Activated CD8-positive, alpha-beta memory T cell treated with anti-CD3 and anti-CD28 coated beads, Interleukin-2, amount 10 ng/mL, durations not matched to agents 7 days and 5 days (primary cell): ENCODE measurements at places on chromosomes 6 and 20.
A peak's percentile ranks its signal among the peaks of the same experiment; 100 is the strongest.

GRCh38 chr20:47285189-47285588 is 71.3 kb downstream of the ZMYND8 start:
- DNase-seq = no peak

DNA sequence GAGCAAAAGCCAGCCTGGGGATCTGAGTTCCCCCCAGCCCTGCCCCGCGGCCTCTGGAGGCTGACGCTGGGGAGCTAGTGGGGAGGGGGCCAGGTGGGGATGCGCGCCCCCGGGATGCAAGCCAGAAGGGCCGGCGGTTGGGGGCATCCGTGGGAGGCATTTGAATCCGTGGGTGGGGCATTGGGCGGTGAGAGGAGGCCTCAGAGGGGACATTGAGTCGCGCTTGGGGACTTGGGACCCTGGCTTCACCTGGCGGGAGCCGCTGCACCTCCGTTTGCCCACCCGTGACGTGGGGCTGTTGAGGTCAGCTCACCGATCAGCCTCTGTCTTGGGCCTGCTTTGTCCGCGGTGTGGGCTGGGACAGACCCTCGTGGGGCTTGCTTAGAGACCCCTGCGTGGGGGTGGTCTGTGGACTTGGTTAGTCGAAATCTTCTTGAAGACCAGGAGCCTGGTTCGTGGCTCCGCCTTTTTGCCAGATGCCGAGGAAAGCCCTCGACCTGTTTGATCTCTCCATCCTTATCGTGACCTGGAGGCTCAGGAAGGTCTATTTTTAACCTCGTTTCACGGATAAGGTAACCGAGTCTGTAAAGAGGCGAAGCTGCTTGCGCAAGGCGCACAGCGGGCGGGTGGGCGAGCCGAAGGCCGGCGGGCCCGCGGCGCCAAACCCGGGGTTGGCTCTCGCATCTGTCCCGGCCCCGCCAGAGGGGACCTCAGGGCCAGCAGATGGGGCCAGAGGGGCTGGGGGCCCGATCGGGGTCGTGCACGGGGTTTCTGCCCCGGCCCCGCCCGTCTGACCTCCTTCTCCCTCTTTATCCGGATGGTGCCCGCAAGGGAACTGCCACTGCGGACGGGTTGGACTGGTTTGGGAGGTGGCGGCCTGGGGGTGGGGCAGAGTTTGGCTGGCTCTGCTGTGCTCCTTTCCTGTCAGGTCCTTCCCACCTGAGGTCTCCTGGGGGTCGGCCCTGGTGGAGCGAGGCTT is 8.3 kb downstream of the FAM110A start:
- DNase-seq = no peak

GRCh38 chr6:50791900-50792508 is 26.7 kb upstream of the TFAP2B start:
- no peak for DNase-seq

- DNase-seq = no peak
Measured at GRCh38 chr6:36340306-36340617, 3.6 kb upstream of the BNIP5 start.

DNA sequence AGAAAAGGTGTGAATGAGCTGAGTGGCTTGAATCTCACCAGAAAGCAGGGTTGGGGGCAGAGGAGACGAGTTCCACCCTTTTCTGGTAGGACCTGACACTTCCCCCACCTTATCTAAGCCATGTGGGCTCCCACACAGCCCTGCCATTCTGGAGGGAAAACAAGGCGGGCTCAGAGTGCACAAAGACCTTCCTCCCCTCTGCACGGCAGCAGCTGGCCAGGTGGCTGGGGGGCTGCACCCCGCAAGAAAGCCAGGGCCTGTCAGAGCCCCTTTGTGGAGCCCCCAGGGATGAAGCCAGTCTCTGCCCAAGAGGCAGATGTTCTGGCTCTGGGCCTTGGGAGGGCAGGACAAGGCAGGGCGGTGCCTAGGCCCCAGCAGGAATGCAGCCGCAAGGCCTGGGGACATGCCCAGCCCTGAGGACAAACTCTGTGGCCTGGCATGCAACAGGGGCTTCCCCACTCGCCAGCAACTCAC is 48.4 kb upstream of the DSN1 start:
- no peak for DNase-seq

DNA sequence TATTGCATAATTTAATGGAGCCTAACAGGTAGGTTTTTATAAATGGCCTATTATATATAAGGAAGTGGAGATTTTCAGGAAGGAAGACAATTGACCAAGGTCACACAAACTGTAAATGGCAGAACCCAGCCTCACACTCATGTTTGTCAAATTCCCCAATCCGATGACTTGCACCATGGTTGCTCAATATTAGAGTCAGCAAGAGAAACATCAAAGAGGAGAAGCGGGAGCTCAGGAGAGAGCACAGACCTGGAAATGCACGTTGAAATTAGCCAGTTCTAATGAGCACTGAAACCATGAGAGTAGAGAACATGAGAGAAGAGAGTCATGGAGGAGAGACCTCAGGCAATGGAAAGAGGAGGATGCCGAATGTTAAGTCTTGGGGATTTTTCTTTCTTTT is 13.5 kb upstream of the MLIP start:
- DNase-seq = no peak

DNA sequence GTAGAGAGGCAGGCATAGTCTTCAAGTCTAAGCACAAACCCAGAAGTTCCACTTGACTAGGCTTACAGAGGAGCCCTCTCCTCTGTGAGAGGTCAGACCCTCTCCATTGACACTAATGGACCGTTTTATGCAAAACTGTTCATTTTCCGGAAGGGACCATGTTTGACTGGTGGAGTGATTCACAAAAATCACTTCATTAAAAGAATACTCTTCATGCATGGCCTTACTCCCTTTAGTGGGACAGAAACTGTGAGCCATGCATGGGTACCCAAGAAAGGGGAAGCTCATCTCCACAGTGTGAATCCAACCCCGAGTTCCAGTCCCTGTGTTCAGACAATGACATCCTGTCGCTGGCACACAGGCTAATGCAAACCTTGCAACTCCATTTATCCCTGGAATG is 63.2 kb downstream of the OLIG3 start:
- no peak for DNase-seq

- DNase-seq = no peak
Measured at GRCh38 chr20:37396416-37397075, 50.6 kb downstream of the SRC start.

- no peak for DNase-seq
Measured at GRCh38 chr6:111812060-111813038, 60.9 kb downstream of the FYN start.

DNA sequence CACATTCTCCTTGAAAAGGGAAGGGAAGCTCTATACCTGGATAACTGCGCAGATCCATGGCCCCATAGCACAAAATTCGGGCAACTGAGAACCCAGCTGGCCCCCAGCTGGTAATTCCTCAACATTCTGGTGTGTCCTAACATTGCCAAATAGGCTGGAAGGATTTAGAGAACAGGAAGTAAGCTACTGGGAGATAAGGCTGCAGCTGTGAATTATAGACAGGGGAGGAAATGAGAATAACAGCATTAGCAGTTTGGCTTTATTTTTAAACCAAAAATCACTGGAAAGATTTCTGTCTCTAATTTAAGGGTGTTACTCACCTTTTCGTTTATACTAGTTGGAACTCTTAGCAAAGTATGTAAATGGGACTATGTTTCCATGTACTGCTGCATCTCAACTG is 97.2 kb downstream of the TULP4 start:
- no peak for DNase-seq

DNA sequence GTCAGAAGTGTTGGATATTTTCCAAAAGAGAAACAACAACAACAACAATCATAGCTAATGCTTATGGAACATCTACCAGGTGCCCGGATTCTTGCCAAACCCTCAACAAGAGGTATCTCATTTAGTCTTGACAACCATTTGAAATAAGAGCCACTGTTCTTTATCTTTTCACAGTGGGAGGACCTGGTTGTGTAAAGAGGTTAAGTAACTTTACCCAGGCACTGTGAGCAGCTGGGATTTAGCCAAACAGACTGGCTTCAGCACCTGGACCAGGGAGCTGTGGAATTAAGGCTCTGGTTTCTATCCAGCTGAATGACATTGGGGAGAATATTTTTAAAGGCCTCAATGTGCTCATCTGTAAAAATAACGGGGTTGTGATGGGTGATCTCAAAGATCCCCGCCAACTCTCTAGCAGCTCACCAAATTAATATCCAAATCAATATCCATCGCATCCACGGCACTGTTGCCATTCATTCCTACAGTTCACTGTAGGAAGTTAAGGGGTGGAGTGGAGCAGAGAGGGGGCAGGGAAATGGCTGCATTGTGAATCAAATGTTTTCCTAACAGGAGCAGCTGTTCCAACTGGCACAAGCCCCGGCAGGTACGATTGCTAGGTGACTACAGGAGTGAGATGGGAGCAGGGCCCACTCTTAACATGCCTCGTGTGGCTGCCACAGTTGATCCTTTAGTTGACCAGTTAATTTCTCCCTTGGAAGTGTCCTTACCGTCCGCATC is 61.8 kb downstream of the GCNT2 start:
- no peak for DNase-seq

DNA sequence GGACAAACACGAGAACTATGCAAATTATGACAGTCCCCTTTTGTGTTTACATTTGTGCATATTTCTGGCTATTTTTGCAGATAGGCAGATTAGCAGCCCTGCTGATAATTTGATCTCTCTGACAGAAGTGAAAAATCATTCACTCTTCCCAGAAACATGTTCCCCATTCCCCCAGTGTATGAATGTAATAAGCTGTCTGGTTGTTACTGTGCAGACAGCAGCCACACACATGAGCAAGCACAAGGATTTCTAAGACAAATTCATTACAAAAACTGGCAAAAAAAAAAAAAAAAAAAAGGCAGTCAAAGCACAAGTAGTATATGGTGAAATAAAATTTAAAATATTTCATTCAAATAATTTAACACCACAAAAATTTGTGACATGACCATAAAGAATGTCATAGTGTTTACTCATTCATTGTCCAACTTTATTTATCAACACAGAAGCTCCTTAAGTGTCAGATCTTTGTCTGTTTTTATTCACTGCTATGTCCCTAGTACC is 95.5 kb upstream of the VGLL2 start:
- no peak for DNase-seq

GRCh38 chr20:40493071-40493470 is 196.0 kb downstream of the MAFB start:
- DNase-seq = no peak

- peak; percentile 77 for DNase-seq
Measured at GRCh38 chr6:110875548-110876169, 1.1 kb downstream of the AMD1 start.

- DNase-seq = no peak
Measured at GRCh38 chr6:164477790-164478189, 831.6 kb downstream of the C6orf118 start.

DNA sequence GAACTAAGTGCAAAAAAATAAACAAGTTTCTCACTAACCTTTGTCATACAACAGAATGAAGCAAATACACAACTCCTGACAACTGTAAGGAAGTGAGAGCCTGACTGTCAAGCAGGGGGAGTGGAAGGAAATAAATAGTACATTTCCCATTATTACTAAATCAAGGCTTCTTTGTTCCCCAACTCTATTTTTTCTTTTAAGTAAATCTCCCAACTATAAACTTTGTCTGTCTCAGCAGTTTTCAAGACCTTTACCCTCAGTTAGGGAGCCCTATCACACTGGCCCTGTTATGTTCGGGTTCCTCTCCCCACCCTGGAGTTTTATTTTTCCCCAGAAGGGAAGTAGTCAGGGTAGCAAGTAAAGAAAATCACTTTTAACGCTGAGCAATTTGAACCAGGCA is 24.1 kb upstream of the IPCEF1 start:
- DNase-seq = no peak

- DNase-seq = no peak
Measured at GRCh38 chr6:21133901-21134300, 459.6 kb upstream of the SOX4 start.

DNA sequence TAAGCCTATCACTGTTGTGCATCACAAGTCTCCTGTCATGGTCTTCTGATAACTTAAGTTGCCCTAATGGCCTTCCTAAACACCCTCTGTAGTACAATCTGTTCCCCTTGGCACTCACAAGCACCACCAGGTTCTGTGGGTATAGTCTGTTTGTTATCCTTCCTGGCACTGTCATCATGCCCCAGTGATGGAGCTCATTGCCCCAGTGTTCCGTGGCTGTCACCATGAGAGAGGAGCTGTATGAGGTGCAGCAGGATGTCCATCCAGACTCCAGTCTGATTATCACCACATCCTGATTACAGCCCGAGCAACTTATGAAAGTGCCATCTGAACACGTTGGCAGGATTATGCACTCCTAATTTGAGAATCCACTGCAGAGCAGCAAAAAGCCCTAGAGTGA is 380.1 kb downstream of the FRK start:
- DNase-seq = no peak

- DNase-seq = no peak
Measured at GRCh38 chr6:101779051-101779844, 385.7 kb downstream of the GRIK2 start.

DNA sequence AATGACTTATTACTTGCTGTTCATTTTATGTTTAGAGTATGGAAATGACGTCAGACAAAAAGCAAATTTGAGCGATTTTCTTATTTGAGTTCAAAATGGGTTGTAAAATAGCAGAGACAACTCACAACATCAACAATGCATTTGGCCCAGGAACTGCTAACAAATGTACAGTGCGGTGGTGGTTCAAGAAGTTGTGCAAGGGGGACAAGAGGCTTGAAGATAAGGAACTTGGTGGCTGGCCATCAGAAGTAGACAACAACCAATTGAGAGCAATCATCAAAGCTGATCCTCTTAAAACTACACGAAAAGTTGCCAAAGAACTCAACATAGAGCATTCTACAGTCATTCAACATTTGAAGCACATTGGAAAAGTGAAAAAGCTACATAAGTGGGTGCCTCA is 43.8 kb downstream of the REV3L start:
- DNase-seq = no peak

GRCh38 chr6:169775321-169775720 is 23.9 kb downstream of the ERMARD start:
- no peak for DNase-seq

- no peak for DNase-seq
Measured at GRCh38 chr6:33391922-33392594, 435 bp downstream of the KIFC1 start.

DNA sequence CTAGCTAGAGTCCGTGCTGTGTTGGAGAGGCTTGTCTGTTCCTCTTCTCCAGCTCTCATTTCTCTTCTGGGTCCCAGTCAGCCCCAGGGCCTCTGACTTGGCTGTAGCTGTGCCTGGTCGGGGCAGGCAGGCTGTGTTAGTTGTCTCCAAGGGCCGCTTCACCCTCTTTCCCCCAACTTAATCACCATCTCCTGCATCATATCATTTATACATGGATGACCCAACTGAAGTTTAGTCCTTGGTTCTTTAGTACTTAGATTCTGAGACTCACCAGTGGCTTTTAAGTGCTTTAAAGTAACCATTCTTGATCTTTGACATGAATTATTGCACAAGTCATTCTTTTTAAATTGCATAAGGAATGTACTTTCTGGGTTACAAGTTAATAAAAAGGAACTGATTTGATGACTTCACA is 127.3 kb downstream of the RTN4IP1 start:
- DNase-seq = no peak

DNA sequence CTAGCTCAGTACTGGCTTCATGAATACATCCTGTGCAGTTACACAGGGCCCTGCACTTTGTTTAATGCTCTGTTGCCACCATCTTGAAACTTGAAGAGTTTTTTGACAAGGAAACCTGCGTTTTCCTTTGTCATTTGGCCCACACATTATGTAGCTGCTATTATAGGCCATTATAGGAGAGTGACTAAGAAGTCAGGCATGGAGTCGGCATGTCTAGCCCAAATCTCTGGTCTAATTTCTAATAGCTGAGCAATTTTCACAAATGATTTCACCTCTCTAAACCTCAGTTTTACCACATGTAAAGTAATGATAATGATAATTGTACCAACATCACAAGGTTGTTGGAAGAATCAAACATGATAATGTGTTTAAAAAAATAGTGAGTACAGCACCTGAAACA is 67.1 kb upstream of the MYLIP start:
- DNase-seq = no peak

GRCh38 chr6:170156448-170157375 is 134.2 kb downstream of the DLL1 start:
- no peak for DNase-seq
